ENCODE measurements at places on chromosomes 2 and 18.

DNA sequence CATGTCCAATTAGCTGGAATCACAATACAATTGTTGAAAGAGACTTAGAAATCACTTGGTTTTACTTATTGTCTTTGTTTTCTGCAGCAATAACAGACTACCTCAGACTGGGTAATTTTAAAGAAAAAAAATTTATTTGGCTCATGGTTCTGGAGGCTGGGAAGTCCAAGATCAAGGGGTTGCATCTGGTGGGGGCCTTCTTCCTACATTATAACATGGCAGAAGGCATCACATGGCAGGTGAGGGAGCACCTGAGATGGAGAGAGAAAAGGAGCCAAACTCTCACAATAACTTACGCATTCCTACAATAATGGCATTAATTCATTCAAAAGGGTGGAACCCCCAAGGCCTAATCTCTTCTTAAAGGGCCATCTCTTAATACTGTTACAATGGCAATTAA lies 37.5 kb upstream of the KLHL14 start:
- no peak for DNase-seq

- no peak for DNase-seq
Measured at GRCh38 chr2:16090650-16091575, 150.6 kb downstream of the MYCN start.

DNA sequence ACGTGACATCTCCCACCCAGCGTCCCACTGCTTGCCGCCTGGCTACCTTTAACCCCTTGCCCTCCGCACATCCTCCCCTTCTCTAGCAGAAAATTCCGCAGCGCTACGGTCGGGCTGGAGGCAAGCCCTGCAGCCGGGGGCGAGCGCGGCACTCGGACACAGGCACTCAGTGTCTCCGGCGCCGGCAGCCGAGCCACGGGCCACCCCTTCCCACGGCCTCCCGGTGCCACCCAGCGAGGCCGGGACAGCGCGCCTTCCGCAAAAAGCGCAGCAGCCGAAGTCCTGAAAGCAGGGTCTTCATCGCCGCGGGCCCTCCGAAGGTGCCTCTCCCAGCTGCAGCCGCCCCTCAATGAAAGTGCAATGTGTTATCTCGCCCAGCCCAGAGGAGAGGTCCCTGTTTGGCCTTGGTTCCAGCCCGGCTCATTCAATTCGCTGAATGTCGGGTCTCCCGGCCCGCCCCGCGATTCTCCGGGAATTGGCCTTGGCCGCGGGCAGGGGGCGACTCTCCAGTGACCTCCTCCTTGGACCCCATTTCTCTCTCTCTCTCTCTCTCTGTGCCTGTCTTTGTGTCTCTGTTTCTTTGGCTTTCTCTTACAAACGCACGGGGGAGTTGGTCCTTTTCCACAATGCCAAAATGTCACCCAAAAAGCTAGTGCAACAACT lies 1.1 kb downstream of the DLGAP1 start:
- no peak for DNase-seq

- DNase-seq = no peak
Measured at GRCh38 chr2:15860760-15861159, 79.6 kb upstream of the MYCN start.

Data from NCI-H524 (cell line).